ENCODE measurements at places on chromosomes 4 and X. TPM values are rescaled to one million over a fixed set of nuclear protein-coding genes. Genes with fewer than 3 reads are reported as not detected.

Gene ANXA5
- 250 TPM for total RNA-seq

Gene KLF8
- 9.4 TPM for total RNA-seq

Gene SORCS2
- total RNA-seq = 29.5 TPM

Gene MGARP
- total RNA-seq = 0.69 TPM

Gene ZNF41
- total RNA-seq = 7.6 TPM

Gene MUC7
- not detected for total RNA-seq

Gene HMX1
- 1.7 TPM for total RNA-seq

Gene GAGE2A
- total RNA-seq = not detected

Gene IL2
- not detected for total RNA-seq

Gene EDNRA
- total RNA-seq = not detected

Gene SPON2
- total RNA-seq = 769 TPM

Gene ADAMTS3
- 0.10 TPM for total RNA-seq

Gene PGAM4
- total RNA-seq = not detected

Gene BBS12
- 2.8 TPM for total RNA-seq

Gene ATOH1
- not detected for total RNA-seq

Gene TMEM185A
- total RNA-seq = 34.6 TPM

Gene FHDC1
- total RNA-seq = 42.0 TPM

Gene SLC6A14
- total RNA-seq = not detected

Gene LDOC1
- 39.1 TPM for total RNA-seq

Gene BTC
- not detected for total RNA-seq

Gene SULT1E1
- total RNA-seq = not detected

Gene C1GALT1C1
- total RNA-seq = 10.2 TPM

Gene SPOCK3
- 26.8 TPM for total RNA-seq

Gene S100G
- total RNA-seq = not detected

Gene RAB9B
- 4.5 TPM for total RNA-seq

Gene CD40LG
- total RNA-seq = not detected

Gene SYNPO2
- 2.9 TPM for total RNA-seq

Gene TEX13B
- not detected for total RNA-seq

Gene SASH3
- total RNA-seq = not detected

Gene UBL4A
- total RNA-seq = 28.4 TPM

Gene C4orf50
- 0.56 TPM for total RNA-seq

Gene TMPRSS11F
- total RNA-seq = not detected

Gene UGT2B17
- total RNA-seq = not detected

Gene DCUN1D4
- total RNA-seq = 86.9 TPM

Data from glutamatergic neuron (in vitro differentiated cells).